ENCODE measurements at places on chromosomes 16 and 17. TPM values are rescaled to one million over a fixed set of nuclear protein-coding genes. Genes with fewer than 3 reads are reported as not detected.

CES5A gene
- not detected for polyA plus RNA-seq

- DNase-seq: no peak
These were observed 267.2 kb downstream of the PARN start for GRCh38 chr16:14362774-14363371.

EFTUD2 gene
- 18.8 TPM for polyA plus RNA-seq

- no peak for DNase-seq
These were observed 22.0 kb downstream of the PSME3IP1 start for GRCh38 chr16:57163842-57164241.

DNA sequence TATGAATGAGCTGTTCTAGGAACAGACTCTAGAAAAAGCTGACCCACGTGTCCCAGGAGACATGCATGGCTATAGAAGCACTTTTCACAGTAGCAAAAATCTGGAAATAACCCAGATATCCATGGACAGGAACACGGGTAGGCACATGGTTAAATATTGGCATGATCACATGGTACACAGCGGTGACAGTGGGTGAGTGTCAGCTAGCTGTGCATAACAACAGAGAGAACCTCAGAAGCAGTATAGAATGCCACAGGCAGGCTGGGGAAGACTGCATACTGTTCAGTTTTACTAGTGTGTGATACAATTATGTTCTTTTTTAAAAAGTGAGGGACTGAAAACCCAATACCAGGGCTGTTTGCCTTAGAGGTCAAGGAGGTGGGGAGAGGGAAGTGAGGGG is 31.4 kb downstream of the EPN2 start:
- DNase-seq: no peak

GRCh38 chr17:58666858-58667267 is 25.0 kb downstream of the TEX14 start:
- DNase-seq: no peak

- no peak for DNase-seq
These were observed 12.4 kb downstream of the NAT9 start for GRCh38 chr17:74763565-74764387.

GRCh38 chr16:73166947-73167550 is 119.1 kb upstream of the ZFHX3 start:
- no peak for DNase-seq
